ENCODE measurements at places on chromosomes 12 and 14. TPM values are rescaled to one million over a fixed set of nuclear protein-coding genes. Genes with fewer than 3 reads are reported as not detected.

SRRM4 gene
- total RNA-seq: 0.42 TPM

GLI1 gene
- total RNA-seq: 1.6 TPM

ARHGEF40 gene
- 59.7 TPM for total RNA-seq

ACACB gene
- 0.84 TPM for total RNA-seq
